ENCODE measurements at places on chromosomes 7 and 10.

GRCh38 chr7:158004123-158004490 is 583.5 kb downstream of the PTPRN2 start:
- H3K27ac ChIP-seq: no peak overlapping the region
- H3K36me3 ChIP-seq: no peaks in the 10 kb centered on the region
- H3K4me3 ChIP-seq: no peak overlapping the region
- no peak for DNase-seq

- DNase-seq: no peak
- no peak overlapping the region for H3K4me3 ChIP-seq
- no peaks in the 10 kb centered on the region for H3K36me3 ChIP-seq
Measured at GRCh38 chr7:90298145-90299038, 22.7 kb downstream of the FAM237B start.

DNA sequence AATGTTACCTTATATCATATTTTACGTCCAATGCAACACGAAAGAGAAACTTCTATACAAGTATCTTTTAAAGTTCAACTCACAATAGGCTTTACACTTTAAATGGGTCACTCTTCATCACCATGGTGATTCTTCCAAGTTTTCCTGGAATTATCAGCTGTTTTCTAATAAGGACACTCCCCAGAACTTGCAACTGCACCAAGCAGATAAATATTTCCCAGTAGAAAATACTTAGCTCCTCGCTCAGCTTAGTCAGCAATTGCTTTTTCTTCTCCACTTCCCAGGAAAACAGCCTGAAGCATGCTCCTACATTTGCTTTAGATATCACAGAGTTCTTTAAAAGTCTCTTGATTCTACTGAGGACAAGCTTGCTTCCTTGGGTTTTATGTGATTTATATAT is 25.7 kb upstream of the ADD3 start:
- H3K36me3 ChIP-seq: no peaks in the 10 kb centered on the region
- H3K4me1 ChIP-seq: peaks cover 4% of the 10 kb centered on the region
- no peaks in the 10 kb centered on the region for H3K27me3 ChIP-seq

DNA sequence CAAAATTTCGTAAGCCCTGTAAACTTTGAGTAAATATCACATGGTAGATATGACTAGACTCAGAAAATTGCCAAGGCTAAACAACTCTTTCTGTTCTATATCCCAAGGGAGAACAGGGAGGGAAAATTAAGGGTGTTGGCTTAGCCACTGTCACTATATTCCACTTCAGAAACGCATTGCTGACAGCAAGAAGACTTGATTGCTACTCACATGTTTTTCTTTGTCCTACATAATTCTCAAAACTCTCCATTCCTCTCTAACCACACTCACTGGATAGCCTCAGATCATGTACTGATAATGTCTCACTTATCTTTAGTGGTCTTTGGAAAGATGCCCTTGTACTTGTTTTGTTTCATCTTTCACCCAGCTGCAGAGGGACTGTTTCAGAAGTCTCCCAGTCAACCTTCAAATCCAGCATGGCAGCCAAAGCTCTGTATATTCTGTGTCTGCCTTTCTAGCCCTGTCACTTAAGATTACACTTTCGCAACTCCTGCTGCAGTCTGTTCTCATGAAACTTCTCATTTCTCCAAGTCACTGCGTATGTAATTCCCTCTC is 582.4 kb upstream of the FZD8 start:
- H3K4me3 ChIP-seq: no peak overlapping the region
- H3K36me3 ChIP-seq: no peaks in the 10 kb centered on the region
- DNase-seq: no peak
- no peaks in the 10 kb centered on the region for H3K4me1 ChIP-seq
- H3K27me3 ChIP-seq: no peaks in the 10 kb centered on the region
- H3K27ac ChIP-seq: no peak overlapping the region

Data from ascending aorta (tissue), 2 donors.